ENCODE measurements at places on chromosomes 1 and 21.

GRCh38 chr1:29196863-29197589 is 15.3 kb upstream of the SRSF4 start:
- no peak for DNase-seq

- no peak for DNase-seq
Observed at GRCh38 chr1:170696591-170697290, 32.8 kb downstream of the PRRX1 start.

DNA sequence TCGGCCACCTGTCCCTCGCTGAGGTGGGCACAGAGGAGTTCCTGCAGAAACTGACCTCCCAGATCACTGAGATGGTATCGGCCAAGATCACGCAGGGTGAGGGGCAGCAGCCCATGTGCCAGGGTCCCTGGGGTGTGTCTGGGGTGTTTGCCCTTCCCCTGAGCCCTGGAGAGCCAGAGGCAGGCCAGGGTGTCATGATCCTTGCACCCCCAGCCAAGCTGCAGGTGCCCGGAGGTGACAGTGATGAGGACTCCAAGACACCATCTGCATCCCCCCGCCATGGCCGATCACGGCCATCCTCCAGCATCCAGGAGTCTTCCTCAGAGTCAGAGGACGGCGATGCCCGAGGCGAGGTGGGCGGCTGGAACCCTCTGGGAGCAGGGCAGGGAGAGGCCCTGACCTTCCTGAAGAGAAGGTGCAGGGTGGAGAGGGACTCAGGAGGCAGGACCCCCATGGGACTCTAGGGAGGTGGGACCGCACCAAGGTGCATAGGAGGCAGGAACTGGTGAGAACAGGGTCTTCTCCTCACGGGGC is 69.5 kb downstream of the TRIM11 start:
- no peak for DNase-seq

- no peak for DNase-seq
Observed at GRCh38 chr1:145999321-146000024, 3.1 kb upstream of the TXNIP start.

DNA sequence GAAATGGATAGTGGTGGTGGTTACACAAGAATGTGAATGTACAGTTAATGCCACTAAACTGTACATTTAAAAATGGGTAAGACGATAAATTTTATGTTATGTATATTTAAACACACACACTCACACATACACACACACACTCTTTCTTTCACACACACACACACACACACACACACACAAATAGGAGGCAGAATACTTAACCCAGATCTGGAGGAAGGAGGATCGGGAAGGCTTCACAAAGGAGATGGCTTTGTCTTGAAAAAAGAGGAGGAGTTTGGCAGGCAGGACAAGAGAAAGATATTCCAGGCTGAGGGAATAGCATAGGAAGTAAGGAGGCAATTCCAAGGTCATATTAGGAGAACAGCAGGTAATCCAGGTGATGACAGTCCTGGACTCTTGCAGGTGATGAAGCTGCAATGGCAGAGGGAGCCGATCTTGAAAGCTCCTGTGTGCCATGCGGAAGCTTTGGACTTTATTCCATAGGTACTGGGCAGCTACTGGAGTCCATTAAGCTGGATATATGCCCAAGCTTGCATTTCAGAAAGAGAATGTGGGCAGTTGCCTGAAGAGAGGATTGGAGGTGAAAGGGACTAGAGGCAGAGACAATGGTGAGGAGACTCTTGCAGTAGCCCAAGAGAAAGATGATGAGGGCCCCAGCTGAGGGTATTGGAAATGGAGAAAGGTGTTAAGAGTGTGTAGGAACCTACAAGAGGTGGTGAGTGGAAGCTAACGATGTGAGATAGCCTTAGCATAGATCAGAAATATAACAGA is 15.4 kb upstream of the LYST start:
- no peak for DNase-seq

- no peak for DNase-seq
Observed at GRCh38 chr1:83764209-83764608, 234.7 kb downstream of the TTLL7 start.

GRCh38 chr1:182348961-182349747 is 42.4 kb downstream of the GLUL start:
- no peak for DNase-seq

DNA sequence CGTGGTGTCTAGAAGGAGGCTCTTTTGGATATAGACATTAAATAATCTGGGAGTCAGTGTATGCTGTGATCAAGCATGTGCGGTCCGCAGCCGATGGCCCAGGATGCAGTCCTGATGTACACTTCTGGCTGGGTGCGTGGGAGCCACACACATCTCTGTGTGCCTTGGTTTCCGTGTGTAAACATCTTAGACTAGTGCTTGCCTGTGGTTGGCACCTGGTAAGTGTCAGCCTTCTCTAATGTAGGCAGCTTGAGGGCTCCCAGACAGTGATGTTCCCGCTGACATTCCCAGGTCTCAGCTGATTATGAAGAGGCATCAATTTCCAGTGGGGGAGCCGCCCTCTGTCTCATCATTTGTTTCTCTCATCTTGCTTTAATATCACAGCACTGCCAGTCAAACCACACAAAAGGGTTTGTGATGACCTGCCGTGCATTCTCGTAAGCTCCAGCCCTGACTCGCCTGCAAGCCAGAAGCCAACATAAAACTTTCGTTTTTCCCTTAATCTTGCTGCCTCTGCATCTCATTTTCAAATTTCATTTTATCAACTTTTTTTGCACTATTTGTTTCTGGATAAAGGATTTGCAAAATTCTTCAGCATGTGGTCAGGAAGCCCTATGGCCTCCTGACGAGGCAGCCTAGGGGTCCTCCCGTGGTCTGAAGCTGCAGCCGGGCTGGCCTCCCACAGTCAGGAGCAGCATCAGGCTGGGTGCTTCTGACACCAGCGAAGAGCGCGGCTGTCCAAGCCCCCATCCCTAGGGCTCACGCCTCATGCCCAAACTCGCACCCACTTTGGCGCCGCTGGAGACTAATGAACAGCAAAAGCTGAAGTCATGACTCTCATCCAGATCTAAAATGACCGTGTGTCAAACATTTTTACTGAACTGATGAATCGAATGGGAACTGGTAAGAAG is 28.1 kb downstream of the PDE9A start:
- peak; percentile 11 for DNase-seq

Measured in activated CD4-positive, alpha-beta T cell treated with anti-CD3 and anti-CD28 coated beads, Interleukin-2, amount 50 U/mL, for 48 hours (primary cell).